ENCODE measurements at places on chromosomes 12 and 14.

DNA sequence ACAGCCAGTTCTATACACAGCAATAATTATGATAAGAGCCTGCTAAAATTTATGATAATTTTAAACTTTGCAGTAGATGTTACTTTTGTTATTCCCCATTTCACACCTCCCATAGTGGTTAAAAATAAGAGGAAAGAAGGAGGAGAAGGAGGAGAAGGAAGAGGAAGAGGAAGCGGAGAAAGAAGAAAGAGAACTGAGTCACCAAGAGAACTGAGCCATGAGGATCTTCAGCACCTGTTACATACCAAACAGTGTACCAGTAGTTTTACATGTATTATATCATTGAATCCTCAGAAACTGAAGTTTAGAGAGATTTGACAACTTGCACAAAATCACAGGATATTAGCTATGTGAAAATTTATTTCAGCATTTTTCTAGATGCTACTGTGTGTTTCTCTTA, 3.9 kb downstream of the CD163 start:
- no peak for DNase-seq

DNA sequence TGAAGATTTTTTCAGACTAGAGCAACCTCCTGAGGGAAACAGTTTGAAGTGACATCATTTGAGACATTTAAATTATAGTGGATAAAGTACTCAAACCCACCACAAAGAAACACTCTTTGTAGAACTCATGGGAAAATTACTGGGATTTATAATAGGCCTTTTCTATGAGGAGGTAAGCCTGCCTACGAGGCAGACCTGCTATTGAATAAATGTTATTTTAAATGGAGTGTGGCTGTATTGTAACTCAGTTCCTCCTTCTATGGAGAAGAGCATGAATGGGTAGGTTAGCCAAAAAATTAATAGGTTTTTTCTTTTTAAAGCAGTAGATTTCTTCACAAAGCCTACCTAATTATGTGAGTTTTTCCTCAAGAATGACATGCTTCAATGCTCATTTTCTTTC, 63.7 kb upstream of the PLEKHA5 start:
- DNase-seq: no peak

DNA sequence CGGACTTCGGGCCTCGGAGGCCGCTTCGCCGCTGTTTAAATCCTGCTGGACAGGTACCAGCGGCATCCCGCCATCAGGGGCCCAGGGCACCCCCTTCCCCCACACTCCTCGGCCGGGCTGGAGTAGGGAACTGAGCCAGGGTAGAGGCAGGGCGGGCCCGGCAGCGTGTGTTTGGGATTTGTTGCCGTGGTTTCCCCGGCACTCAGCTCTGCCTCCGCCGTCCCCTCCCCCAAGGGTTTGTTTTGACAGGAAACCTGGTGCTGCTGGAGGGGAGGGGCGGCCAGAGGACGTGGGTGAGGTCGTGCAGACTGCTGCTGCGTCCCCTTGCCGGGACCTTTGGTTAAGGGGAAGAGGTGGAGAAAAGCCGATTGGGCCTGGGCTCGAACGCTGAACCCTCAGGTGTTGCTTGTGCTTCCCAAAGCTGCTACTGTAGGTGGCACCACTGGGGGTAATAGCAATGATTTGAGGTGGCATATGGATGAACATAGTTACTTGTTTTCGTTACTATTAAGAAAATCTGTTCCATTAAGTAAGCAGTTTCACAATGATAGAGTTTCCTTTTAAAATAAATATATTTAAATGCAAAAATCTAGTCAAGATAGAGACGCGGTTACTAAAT, 778 bp downstream of the TCP11L2 start:
- no peak for DNase-seq

GRCh38 chr14:60061371-60061770, 30.4 kb upstream of the PCNX4 start:
- no peak for DNase-seq

DNA sequence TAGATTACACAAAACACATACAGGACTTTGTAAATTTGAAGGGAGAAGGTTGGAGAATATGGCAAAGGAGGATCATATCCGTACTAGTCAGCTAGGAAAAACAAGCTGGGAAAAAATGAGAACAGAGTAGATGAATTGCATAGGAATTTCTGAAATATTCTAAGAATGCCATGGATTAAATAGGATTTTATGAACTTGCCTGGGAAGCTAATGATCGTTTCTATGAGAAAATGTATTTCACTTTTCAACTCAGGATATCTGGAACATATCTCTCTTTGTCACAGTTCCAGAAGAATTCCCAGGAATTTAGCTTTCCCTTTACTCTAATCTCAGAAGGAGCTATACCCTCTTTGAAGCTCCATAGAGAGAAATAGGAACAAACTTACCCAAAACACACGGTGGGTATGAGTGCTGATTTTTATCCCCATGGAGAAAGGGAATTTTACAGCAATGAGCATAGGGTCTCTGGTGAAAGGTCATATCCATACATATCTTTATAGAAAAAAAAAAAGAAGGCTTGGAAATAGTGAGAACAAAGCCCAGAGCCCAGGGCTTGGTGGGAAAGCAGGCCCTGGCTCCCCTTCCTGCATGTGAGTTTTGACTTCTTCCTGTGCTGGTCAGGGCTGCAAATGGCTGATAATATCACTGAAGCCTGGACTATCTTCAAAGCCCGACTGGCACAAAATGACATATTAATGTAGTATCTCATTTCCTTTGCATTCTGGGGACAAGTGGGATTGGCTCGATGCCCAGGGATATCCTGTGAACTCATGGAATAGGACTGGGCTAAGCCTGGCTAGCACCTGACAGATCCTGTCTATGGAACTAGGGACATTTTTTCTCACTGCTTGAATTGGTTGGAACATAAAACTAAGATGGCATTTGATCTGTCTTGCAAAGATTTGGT, 136.3 kb downstream of the AEBP2 start:
- peak; percentile 57 for DNase-seq

DNA sequence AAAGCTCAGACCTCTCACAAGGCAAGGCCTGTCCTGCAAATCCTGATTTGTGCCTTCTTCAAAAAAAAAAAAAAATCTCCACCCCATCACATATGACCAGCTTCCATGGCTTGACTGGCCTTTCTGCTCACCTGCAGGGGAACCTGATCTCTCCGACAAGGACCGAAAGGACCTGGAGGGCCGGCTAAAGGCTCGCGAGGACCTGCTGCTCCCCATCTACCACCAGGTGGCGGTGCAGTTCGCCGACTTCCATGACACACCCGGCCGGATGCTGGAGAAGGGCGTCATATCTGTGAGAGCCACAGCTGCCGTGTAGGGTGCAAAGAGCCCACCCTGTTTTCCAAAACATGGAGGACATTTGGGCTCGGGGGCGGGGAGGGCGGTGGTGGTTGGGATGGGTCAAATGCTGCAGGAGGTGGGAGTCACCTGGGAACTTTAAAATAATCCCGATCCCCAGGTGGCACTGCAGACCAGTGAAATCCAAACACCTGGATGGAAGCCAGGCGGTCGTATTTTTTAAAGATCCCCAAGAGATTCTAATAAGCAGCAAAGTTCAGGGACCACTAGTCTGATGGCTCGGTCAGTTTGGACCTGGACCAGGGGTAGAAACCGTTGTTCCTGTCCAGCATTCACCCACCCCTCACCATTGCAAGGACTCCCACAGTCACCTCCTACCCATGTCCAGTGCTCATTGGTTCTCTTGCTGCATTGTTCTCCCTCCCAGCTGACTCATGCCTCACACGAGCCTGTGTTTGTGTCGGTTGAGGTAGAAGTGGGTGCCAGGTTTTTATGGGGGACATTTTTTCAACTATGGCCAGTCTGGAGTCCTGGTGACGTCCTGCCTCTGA, 44.8 kb downstream of the FOXN4 start:
- DNase-seq: no peak

DNA sequence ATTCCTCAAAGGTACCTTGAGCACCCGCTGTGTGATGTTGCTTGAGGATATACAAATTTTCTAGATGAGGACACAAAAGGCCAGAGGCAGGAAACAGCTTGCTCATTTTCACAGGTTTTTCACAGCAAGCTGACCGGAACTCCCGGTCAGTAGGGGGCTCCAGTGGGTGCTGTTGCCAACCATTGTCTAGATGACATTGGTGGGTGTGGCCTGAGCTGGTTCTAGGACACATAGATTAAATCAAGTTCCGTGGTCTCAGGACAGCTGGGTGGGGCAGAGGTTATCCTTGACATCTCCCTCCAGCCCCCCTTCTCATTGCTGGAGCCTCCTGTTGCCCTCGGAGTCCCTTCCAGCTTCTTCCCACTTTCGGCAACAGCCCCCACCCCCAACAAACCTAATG, 153.6 kb upstream of the FKBP4 start:
- DNase-seq: no peak

- DNase-seq: no peak
Measured at GRCh38 chr12:129873833-129874208, 30.0 kb downstream of the TMEM132D start.

DNA sequence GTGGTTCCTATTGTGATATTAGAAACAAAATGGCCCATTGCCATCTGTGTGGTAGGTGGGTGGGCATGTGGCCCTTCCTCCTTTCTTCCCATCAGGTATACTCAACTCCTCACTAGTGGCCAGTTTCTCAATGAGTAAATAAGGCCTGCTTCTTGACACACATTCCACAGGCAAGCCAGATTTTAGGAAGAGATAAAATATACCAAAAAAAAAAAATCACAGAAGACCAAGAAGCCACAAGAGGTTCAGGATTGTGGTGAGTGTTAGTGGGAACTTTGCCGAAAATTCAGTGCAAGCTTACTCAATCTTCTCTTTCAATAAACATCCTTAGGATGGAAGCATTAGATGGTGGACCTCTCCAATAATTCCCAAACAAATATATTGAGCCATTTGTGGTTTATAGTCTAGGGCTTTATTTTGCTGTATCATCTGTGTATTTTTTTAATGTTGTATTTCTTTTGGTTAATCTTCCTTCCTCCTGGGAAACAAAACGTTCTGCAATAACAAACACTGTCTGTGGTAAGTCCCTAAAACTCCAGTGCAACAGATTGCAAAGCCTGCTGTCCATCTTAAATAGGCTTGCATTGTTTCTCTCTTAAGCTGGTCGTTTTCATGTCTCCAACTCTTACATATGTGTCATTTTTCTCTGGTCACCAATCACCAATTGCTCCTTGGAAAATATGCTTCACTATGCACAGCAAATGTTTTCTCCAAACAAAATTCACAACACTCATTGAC, 289.9 kb upstream of the KITLG start:
- no peak for DNase-seq

GRCh38 chr12:64813723-64814122, 10.7 kb upstream of the TBC1D30 start:
- no peak for DNase-seq

GRCh38 chr12:106308121-106308520, 5.6 kb downstream of the TCP11L2 start:
- DNase-seq: no peak

GRCh38 chr12:76033081-76034011, 1.8 kb upstream of the PHLDA1 start:
- DNase-seq: no peak

DNA sequence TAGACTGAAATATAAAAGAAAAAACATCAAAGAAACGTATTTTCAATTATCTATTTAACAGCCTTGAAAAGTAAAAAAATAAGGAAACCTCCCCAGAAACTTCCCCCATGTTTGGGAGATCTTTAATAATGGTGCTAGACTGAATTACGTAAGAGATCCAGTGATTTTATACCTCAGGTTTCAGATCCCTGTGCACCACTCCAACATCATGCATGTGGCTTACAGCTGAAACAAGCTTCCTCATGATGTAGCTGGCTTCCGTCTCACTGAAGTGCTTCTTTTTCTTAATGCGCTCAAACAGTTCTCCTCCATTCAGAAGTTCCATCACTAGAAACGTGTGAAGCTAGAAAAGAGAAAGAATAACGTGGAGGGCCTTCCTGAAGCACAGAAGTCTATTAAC, 78.0 kb upstream of the TTC7B start:
- DNase-seq: no peak

DNA sequence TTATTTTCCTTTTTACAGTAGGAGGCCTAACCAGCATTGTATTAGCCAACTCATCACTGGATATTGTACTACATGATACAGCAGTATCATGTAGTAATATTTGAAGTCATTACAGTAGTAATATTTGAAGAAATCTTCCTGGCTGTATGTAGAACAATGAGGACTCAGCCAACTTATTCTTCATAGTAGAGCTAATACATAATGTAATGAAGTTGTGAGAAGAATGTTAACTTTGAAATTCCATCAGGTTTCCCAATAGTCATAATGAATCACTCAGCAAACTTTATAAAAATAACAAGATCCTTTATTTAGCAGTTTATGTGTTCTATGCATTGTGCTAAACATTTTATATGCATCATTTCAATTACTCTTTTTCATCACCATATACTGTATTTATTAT, 61.8 kb downstream of the LRRK2 start:
- DNase-seq: no peak

DNA sequence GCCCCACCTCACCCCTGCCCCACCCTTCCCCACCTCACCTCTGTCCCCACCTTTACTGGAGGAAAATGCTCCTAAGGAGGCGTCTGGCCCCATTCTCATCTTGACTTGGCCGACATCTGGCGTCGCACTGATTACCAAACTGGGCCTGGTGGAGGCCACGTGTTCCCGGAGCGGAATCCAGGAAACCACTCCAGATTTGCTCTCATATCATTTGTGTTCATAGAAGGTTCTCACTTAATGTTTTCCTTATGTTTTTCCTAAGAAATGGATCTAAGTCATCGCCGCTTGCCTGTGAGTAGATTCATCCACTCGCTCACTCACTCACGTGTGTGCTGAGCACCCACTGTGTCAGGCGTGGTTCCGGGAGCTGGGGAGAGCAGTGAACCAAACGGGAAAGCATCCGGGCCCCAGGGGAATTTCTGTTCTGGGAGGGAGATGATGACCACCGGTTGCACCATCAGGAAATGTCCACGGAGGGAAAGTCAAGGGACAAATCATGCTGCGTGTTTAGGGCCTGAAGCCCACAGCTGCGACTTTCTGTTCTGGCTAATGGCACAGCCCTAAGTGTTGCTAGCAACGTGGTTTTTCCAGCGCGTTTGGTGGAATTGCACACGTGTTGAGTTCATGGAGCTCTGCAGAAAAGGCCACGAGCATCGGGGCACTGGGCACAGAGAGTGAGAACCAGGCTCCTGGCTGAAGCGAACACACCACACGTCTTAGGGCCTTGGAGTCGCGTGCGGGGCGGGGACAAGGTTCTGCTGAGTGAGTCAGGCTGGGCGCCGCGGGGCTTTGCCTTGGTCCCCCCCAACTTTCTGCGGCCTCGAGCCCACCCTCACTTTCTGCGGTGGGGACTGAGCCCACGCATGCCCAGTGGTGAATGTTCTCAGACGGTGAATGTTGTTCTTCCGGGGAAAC, 57.7 kb downstream of the ADGRD1 start:
- DNase-seq: no peak

GRCh38 chr14:49014476-49014875, 571.7 kb downstream of the RPS29 start:
- no peak for DNase-seq

- no peak for DNase-seq
Measured at GRCh38 chr12:34391771-34392581, 369.7 kb downstream of the ALG10 start.
